ENCODE measurements at places on chromosomes 1 and 21.

DNA sequence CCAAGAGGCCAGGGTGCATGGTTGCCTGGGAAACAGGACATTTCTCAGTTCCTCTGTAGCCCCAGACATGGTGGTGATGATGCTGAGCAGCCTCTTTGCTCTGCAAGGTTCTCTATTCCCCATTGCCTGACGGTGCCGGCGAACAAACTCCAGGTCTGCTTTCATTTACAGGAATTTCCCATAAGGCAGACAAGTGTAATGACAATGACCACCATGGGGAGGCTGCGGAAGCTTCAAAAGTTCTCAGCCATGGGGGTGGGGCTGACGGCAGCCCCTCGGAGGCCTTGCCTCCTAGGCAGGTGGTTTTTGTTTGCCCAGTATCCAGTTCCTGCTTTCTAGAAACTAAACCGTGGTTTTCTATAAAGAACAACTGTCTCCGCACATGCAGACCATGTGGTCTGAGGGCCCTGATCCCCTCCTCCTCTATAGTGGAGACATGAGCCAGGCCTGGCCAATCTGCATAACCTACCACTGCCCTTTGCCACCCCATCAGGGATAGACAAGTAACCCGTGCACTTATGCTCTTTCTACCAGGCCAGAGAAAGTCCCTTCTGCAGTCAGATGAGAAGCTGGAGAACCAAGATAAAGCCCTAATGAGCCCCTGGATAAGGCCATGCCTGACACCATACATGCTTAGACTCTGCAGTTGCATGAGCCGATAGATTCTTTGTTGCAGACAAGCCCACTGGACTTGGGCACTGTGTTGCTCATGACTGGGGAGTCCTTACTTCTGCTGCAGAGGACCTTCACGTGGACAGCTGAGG lies 54.1 kb downstream of the LDLRAD2 start:
- DNase-seq: no peak

GRCh38 chr1:185570962-185571361 lies 163.2 kb upstream of the HMCN1 start:
- no peak for DNase-seq

DNA sequence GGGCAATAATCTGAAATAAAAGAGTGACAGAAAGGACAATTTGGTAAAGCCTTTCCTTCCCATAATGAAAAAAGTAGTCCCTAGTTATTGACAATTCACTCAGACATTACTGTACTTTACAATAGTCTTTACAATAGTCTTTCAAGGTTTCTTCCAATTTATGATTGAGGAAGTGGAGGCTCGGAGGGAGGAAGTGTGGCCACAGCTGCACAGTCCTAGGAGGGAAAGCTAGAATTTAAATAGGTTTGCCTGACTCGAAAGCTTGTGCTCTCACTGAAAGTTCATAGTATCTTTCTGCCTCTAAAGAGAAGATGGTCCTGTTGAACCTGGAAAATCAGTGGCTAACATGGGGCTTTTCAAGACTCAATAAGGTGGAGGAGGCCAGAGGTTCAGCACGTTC lies 203.2 kb downstream of the SDCCAG8 start:
- DNase-seq: no peak

- DNase-seq: no peak
These were observed 130.4 kb upstream of the ETS2 start for GRCh38 chr21:38675182-38675824.

GRCh38 chr1:24998563-24999245 lies 68.6 kb upstream of the RUNX3 start:
- DNase-seq: no peak
